Stimulated activated memory B cell treated with anti-CD40 and anti-IgM and Interleukin-4, amounts not matched to agents 10 μg/mL and 1 μg/mL and 100 μg/mL, for 72 hours (primary cell): ENCODE measurements at places on chromosomes 11 and 22.

DNA sequence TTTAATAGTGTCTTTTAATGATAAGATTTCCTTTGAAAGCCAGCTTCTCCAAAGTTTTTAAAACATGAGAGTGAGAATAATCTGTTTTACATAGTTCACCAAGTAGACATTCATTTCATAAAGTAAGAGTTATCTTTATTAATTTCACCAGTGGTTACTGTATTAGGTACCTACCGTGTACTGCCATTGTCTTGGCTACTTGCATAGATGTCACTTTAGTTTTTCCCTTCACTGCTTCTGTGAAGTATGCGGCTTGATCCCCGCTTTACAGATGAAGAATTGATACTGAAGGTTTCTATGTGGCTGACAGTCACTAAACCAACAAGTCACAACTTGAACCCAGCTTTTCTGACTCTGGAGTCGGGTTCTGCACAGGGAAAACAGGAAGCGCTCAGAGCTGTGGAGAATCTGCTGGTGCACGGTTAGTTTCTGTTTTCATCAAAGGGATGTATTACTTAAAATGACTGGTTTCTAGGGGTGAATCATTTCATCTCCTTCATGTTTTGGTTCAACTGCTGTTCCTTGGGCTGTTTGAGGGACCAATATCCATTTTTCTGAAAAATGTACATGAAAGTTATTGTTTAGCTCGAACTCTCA is 39.3 kb upstream of the MYO18B start:
- no peaks in the 10 kb centered on the region for H3K27me3 ChIP-seq
- H3K4me3 ChIP-seq = no peak overlapping the region
- H3K36me3 ChIP-seq = peaks cover 65% of the 10 kb centered on the region
- ATAC-seq = no peak
- peaks cover 21% of the 10 kb centered on the region for H3K4me1 ChIP-seq
- no peak overlapping the region for H3K27ac ChIP-seq

- no peak overlapping the region for H3K27ac ChIP-seq
- ATAC-seq = no peak
- peaks cover 67% of the 10 kb centered on the region for H3K27me3 ChIP-seq
- no peak overlapping the region for H3K4me3 ChIP-seq
- H3K4me1 ChIP-seq = no peaks in the 10 kb centered on the region
- no peaks in the 10 kb centered on the region for H3K36me3 ChIP-seq
Observed at GRCh38 chr11:123212406-123212805, 17.4 kb upstream of the CLMP start.

GRCh38 chr11:47007579-47007978 is 71.0 kb downstream of the CSTPP1 start:
- H3K4me1 ChIP-seq = peaks cover 26% of the 10 kb centered on the region
- H3K27ac ChIP-seq = no peak overlapping the region
- H3K4me3 ChIP-seq = no peak overlapping the region
- no peak for ATAC-seq
- H3K27me3 ChIP-seq = no peaks in the 10 kb centered on the region

GRCh38 chr11:105612771-105613170 is 2.9 kb downstream of the GRIA4 start:
- no peak overlapping the region for H3K4me3 ChIP-seq
- H3K4me1 ChIP-seq = peaks cover 18% of the 10 kb centered on the region
- peaks cover 40% of the 10 kb centered on the region for H3K27me3 ChIP-seq
- no peak for ATAC-seq
- H3K36me3 ChIP-seq = no peaks in the 10 kb centered on the region
- no peak overlapping the region for H3K27ac ChIP-seq

GRCh38 chr11:75238595-75239440 is 1.8 kb upstream of the TPBGL start:
- no peak overlapping the region for H3K27ac ChIP-seq
- ATAC-seq = no peak
- peaks cover 70% of the 10 kb centered on the region for H3K27me3 ChIP-seq
- no peak overlapping the region for H3K4me3 ChIP-seq
- no peaks in the 10 kb centered on the region for H3K36me3 ChIP-seq
- H3K4me1 ChIP-seq = peaks cover 10% of the 10 kb centered on the region

GRCh38 chr11:118175031-118175992 is 1.1 kb downstream of the SCN2B start:
- H3K4me3 ChIP-seq = no peak overlapping the region
- no peaks in the 10 kb centered on the region for H3K36me3 ChIP-seq
- no peaks in the 10 kb centered on the region for H3K4me1 ChIP-seq
- ATAC-seq = no peak
- H3K27ac ChIP-seq = no peak overlapping the region

- H3K27ac ChIP-seq = no peak overlapping the region
- peaks cover 64% of the 10 kb centered on the region for H3K4me1 ChIP-seq
Observed at GRCh38 chr11:83070044-83070701, 1.5 kb downstream of the RAB30 start.

GRCh38 chr22:43267981-43268660 is 75.1 kb downstream of the SCUBE1 start:
- H3K4me3 ChIP-seq = no peak overlapping the region
- no peak overlapping the region for H3K27ac ChIP-seq
- peaks cover 57% of the 10 kb centered on the region for H3K27me3 ChIP-seq
- H3K36me3 ChIP-seq = no peaks in the 10 kb centered on the region

- H3K27ac ChIP-seq = no peak overlapping the region
- peaks cover 30% of the 10 kb centered on the region for H3K27me3 ChIP-seq
- no peaks in the 10 kb centered on the region for H3K36me3 ChIP-seq
- H3K4me1 ChIP-seq = no peaks in the 10 kb centered on the region
- ATAC-seq = no peak
Observed at GRCh38 chr22:26239581-26239980, 70.3 kb downstream of the SEZ6L start.

DNA sequence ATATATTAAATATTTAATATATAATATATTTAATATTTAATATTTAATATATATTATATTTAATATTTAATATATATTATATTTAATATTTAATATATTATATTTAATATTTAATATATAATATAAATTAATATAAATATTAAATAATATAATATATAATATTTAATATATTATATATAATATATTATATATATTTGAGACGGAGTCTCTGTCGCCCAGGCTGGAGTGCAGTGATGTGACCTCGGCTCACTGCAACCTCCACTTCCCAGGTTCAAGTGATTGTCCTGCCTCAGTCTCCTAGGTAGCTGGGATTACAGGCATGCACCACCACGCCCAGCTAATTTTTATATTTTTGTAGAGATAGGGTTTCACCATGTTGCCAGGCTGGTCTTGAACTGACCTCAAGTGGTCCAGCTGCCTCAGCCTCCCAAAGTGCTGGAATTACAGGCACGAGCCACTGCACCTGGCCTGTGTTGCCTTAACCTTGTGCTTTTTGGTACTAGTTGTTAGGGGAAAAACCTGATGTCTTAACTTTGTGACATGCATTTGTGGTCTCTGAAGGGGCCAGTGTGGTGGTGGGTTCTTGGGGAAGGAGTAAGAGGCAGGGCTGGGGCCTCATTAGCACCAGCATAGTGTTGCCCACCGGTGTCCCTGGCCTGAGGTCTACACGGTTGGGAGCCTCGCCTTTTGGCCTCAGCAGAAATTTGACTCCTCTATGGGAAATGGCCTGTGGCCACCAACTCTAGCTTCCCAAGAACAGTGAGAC is 16.6 kb downstream of the SEC14L3 start:
- H3K27me3 ChIP-seq = peaks cover 64% of the 10 kb centered on the region
- H3K36me3 ChIP-seq = no peaks in the 10 kb centered on the region
- H3K27ac ChIP-seq = no peak overlapping the region
- no peak overlapping the region for H3K4me3 ChIP-seq
- no peak for ATAC-seq

DNA sequence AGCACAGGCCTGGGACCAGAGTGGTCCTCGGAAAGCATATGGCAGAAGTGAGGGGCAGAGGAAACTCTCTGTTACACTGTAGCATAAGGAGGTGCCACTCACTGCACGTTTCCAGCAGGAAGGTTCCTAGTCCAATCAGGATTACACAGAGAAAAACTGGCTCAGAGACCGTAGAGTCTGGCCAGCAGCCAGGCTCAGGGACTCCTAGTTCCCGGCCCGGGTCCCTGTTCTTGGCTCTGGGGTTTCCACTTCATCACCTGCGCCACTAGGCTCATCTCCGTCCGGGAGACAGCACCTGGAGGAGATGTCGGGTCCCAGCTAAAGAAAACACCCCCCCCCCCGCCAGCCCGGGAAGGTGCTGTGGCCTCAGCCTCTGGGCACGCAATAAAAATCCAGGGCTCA is 1.1 kb downstream of the TTLL12 start:
- peak overlapping the region; percentile 75 for H3K4me3 ChIP-seq
- H3K36me3 ChIP-seq = peaks cover 20% of the 10 kb centered on the region
- H3K27ac ChIP-seq = no peak overlapping the region
- no peak for ATAC-seq
- H3K4me1 ChIP-seq = peaks cover 26% of the 10 kb centered on the region

- H3K36me3 ChIP-seq = no peaks in the 10 kb centered on the region
- no peak overlapping the region for H3K4me3 ChIP-seq
- H3K4me1 ChIP-seq = no peaks in the 10 kb centered on the region
- no peak overlapping the region for H3K27ac ChIP-seq
- ATAC-seq = no peak
Observed at GRCh38 chr11:16266021-16266420, 90.3 kb downstream of the SOX6 start.

DNA sequence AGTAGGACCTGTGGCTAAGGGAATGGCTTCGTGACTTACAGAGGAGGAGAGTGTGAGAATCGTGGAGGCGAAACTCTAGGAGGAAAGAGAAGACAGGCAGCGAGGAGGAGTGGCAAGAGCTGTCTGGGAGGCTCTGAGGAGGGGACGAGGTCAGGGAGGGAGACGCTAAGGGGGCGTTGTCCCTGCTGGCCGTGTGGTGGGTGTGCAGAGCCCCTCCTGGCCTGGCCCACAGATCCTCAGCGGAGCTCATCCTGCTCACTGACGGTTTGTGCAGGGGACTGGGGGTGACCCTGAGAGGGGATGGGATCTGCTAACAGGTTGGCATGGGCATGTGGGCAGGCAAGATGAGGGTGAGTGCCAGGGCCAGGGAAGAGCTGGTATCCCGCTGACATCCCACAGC is 56.5 kb upstream of the PRR5 start:
- peaks cover 51% of the 10 kb centered on the region for H3K27me3 ChIP-seq
- no peak overlapping the region for H3K4me3 ChIP-seq
- no peak for ATAC-seq
- H3K36me3 ChIP-seq = no peaks in the 10 kb centered on the region
- H3K27ac ChIP-seq = no peak overlapping the region

GRCh38 chr11:118319337-118319707 is 14.8 kb downstream of the CD3E start:
- no peak overlapping the region for H3K4me3 ChIP-seq
- ATAC-seq = no peak
- no peaks in the 10 kb centered on the region for H3K36me3 ChIP-seq
- H3K27me3 ChIP-seq = no peaks in the 10 kb centered on the region
- peak overlapping the region; percentile 28 for H3K27ac ChIP-seq

GRCh38 chr11:79047980-79048379 is 392.9 kb downstream of the TENM4 start:
- H3K4me1 ChIP-seq = no peaks in the 10 kb centered on the region
- no peak overlapping the region for H3K27ac ChIP-seq
- no peak for ATAC-seq

- H3K4me1 ChIP-seq = peaks cover 71% of the 10 kb centered on the region
- peaks cover 36% of the 10 kb centered on the region for H3K36me3 ChIP-seq
- no peak for ATAC-seq
- no peak overlapping the region for H3K4me3 ChIP-seq
- no peaks in the 10 kb centered on the region for H3K27me3 ChIP-seq
Observed at GRCh38 chr11:7576726-7577290, 63.0 kb downstream of the PPFIBP2 start.

GRCh38 chr11:69377953-69378302 is 84.0 kb downstream of the MYEOV start:
- no peak for ATAC-seq
- no peaks in the 10 kb centered on the region for H3K36me3 ChIP-seq

DNA sequence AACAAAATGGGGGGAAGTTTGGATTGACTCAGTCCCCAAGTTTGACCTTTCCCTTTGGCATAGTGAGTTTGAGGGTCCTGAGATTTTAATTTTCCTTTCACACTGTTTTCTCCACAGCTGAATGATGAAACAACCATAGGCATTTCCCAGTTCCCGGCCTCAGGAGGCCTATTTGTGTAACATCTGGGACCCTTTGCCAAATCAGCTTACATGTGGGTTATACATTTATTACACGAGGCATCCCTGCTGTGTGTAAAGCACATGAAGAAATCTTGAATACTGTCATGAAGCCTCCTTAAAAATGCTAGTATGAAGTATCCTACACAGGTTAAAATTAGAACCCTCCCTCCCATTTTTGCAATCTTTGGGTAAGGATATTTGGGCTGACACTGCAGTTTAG is 44.6 kb upstream of the SPON1 start:
- peaks cover 11% of the 10 kb centered on the region for H3K4me1 ChIP-seq
- no peak overlapping the region for H3K4me3 ChIP-seq
- no peaks in the 10 kb centered on the region for H3K36me3 ChIP-seq
- H3K27me3 ChIP-seq = peaks cover 31% of the 10 kb centered on the region

- ATAC-seq = peak; percentile 21
- H3K36me3 ChIP-seq = no peaks in the 10 kb centered on the region
- peaks cover 60% of the 10 kb centered on the region for H3K27me3 ChIP-seq
- H3K4me3 ChIP-seq = no peak within 1 kb of the TSS
- H3K27ac ChIP-seq = no peak within 1 kb of the TSS
Observed at GRCh38 chr11:74466916-74467885, at the start of gene KCNE3. Gene KCNE3 (minus strand): TSS chr11:74467549. CDS start chr11:74457563, 9,986 bp downstream.

- no peak overlapping the region for H3K4me3 ChIP-seq
- peaks cover 22% of the 10 kb centered on the region for H3K4me1 ChIP-seq
- no peak for ATAC-seq
- no peaks in the 10 kb centered on the region for H3K36me3 ChIP-seq
Observed at GRCh38 chr11:44858796-44859527, 91.7 kb downstream of the TP53I11 start.

DNA sequence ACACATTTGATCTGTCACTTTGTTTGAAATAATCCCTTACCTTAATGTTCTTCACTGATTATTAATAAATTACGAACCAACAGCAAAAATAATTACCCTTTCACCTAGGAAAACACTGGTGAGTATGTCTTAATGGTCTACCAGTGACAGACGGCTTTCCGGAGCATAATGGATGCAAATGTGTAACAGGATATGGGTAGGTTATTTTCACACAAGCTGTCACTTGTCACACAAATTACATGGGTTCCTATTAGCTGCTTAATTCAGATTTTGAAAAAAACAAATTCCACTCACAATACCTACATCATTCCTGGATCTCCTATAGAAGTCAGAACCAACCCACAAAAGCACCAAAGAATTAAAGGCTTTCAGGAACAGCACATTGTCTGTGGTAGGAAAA is 127.9 kb downstream of the WT1 start:
- ATAC-seq = no peak
- H3K27me3 ChIP-seq = peaks cover 16% of the 10 kb centered on the region
- no peak overlapping the region for H3K27ac ChIP-seq
- H3K4me1 ChIP-seq = peaks cover 14% of the 10 kb centered on the region
- H3K36me3 ChIP-seq = no peaks in the 10 kb centered on the region

GRCh38 chr11:76453248-76453647 is 8.4 kb downstream of the EMSY start:
- H3K4me3 ChIP-seq = no peak overlapping the region
- H3K36me3 ChIP-seq = peaks cover 33% of the 10 kb centered on the region
- H3K27ac ChIP-seq = no peak overlapping the region
- H3K27me3 ChIP-seq = no peaks in the 10 kb centered on the region
- H3K4me1 ChIP-seq = peaks cover 6% of the 10 kb centered on the region
- no peak for ATAC-seq

GRCh38 chr11:125564357-125564756 is 4.9 kb upstream of the EI24 start:
- ATAC-seq = no peak
- no peaks in the 10 kb centered on the region for H3K4me1 ChIP-seq
- no peak overlapping the region for H3K4me3 ChIP-seq
- H3K27ac ChIP-seq = no peak overlapping the region
- H3K27me3 ChIP-seq = no peaks in the 10 kb centered on the region
